ENCODE measurements at places on chromosomes 6 and 20.

DNA sequence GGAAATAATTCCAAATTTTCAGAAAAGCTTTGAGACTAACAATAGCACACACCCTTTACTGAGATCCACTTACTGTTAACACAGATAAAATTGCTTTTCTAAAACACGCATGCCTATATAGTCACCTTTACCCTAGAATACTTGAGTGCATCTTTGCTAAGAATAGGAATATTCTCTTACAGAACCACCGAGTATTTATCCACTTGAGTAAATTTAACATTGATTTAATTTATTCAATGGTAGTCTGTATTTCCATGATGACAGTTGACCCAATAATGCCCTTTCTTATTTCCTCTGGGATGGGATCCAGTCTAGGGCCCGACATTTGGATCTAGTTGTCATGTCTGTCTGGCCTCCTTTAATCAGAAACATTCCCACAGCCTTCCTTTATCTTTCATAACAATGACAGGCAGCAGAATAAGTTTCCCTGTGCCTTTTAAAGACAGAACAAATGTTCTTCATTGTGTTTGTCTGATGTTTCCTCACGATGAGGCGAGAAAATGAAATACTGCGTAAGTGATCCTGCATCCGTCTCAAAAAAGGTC, 56.6 kb upstream of the ERVFRD-1 start:
- DNase-seq, result no peak

DNA sequence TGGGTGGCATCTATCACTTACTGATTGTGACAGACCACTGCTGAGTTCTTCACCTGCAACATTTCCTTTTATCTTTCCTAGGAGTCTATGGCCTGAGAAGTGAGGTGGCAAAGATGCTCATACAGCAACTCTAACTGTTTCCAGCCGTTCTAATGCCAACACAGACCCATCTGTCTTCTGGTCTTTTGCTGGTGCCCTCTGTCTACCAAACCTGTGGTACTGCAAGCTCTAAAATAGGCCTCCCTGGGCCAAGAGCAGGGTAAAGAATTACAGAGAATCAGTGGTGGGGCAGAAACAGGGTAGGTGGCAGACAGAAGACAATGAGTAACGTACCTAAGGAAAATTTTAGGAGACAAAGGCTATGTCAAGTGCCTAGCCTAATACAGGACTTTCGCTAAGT, 611.0 kb upstream of the FLRT3 start:
- DNase-seq, result no peak

DNA sequence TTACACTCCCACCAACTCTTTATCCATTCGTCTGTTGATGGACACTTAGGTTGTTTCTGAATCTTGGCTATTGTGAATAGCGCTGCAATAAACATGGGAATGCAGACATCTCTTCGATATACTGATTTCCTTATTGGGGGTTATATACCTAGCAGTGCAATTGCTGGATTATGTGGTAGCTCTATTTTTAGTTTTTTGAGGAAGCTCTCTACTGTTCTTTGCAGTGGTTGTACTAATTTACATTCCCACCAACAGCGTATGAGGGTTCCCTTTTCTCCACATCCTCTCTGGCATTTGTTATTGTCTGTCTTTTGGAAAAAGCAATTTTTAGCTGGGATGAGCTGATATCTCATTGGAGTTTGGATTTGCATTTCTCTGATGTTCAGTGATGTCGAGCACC, 4.6 kb upstream of the PFDN4 start:
- no peak for DNase-seq

DNA sequence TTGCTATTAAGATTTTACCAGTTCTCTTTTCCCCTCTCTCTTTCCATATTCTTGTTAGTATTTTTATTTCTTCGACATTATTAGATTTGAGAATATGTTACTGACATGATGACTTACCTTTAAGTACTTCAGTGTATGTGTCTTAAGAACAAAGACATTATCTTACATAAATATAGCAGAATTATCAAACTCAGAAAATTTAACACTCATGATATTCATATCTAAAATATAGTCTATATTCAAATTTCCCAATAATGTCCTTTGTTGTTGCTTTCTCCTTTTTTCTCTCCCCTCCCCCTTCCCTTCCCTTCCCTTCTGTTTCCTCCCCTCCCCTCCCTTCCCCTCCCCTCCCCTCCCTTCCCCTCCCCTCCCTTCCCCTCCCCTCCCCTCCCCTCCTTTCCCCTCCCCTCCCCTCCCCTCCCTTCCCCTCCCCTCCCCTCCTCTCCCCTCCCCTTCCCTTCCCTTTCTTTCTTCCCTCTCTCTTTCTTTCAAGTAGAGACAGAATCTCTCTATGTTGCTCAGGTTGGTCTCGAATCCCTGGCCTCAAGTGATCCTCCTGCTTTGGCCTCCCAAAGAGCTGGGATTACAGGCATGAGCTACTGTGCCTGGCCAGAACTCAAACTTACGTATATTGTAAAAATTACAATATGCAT, 56.5 kb downstream of the RSPH3 start:
- no peak for DNase-seq

DNA sequence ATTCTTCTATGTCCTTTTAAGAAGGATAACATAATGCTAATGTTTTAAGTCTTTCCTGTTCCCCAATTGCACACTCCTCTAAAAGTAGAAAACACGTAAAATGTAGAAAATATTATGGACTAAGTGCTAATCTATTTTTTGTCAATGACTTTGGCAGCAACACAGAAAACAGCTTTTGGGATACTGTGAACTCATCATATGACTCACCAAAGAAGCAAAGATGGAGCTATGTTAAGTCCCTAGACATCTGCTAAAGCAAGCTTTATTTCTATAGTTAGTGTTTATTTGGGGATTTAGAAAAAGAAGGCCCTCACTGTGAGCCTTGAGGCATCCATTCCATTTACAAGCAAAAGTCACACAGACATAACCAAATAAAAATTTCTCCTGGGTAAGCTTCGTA, 23.0 kb downstream of the OPN5 start:
- no peak for DNase-seq

DNA sequence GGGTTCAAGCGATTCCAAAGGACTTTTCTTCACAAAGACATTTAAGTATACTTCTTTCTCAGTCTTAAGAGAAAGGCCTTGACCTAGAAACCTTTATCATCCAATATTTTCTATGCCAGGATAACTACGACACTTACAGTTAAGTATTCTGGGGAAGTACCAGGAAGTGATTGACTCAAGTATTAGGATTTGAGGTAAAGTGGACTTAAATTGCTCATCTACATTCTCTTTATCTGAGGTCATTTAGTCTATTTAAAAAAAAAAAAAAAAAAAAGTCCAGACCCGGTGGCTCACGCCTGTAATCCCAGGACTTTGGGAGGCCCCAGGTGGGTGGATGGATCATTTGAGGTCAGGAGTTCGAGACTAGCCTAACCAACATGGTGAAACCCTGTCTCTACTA, 114.7 kb downstream of the ZFAND3 start:
- no peak for DNase-seq

- no peak for DNase-seq
These were observed 64.9 kb upstream of the ZNF337 start for GRCh38 chr20:25761596-25761995.

- no peak for DNase-seq
These were observed 12.4 kb downstream of the B4GALT5 start for GRCh38 chr20:49701241-49701790.

DNA sequence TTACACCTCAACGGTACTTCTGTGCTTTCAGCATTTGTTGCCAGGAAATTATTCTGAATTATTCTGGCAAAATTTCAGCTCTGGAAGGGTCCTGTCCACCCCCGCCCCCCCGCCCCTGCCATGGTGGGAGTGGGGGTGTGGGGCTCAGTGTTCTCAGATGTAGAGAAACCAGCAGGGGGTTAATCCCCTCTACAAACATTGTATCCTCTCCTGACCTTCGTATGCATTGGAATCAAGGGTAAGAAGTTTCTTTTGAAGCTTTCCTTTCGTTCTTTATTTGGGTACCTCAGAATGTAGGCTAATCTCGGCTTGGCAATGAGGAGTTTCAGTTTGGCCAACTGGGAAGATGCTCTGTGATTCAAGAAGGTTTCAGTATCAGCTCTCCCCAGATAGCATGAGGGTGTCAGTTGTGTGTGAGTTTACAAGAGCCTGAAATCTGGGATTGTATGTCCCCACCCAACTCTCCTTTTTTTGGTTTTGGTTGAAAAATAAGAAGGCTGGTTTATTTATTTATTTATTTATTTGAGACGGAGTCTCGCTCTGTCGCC, 25.5 kb upstream of the OLIG3 start:
- DNase-seq, result no peak

All from activated T-cell treated with anti-CD3 and anti-CD28 coated beads for 4 hours (primary cell).